Ascending aorta (tissue), 2 donors: ENCODE measurements at places on chromosomes 1 and 21.

GRCh38 chr1:40477678-40478053 is 576 bp downstream of the ZFP69 start:
- DNase-seq: no peak

DNA sequence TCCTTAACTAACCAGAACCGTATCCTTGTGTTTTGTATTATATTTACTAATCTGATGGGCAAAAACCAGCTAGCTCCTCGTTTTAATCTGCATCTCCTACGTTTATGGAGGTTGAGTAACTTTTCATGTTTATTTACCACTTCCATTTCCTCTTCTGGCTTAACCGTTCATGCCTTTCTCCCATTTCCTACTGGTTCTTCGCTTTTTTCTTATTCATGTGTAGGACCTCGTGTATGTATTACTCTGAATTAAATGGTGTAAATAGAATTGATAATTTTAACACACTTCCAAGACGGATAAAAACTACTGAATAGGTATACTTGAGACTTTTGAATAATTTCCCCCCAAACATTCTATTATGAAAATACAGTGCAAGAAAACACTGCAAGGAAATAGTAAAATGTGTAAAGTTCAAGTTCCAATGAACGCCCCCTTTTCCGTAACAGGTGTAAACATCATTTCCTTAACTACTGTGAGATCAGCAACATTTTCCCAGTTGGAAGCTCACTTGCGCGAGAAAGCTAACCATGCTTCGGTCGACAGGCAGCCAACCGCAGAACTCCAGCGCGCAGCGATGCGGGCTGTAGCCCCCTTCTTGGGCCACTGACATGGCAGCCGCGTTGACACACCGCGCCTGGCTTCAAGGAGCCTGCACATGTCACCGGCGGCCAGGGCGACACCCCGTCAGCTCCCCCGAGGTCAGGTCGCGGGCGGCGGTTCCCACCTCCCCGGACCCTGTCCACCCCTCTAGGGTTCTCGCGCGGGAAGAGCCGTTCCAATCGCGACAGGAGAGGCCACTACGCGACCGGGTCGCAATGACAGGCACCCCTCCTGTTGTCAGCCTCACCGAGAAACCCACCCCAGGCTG is 816 bp downstream of the EDEM3 start:
- DNase-seq: no peak

DNA sequence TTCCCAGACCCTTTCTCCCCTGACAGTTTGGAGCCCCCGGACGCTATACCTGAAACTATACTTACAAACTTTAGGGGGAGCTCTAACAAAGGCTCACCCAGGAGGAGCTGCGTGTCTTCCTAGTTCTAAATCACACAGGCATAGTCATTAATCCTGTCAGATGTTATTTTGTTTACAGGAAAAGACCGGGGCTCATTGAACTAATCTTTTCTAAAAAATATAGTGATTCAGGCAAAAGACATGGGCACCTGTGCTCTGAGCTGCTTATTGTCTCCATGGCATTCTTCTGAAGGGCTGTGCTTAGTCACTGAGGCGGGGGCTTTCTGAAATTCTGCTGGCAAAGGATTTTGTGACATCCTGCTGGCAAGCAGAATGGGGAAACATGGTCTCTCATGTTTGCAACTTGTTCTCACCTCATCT is 1577.0 kb downstream of the NCAM2 start:
- no peak for DNase-seq

DNA sequence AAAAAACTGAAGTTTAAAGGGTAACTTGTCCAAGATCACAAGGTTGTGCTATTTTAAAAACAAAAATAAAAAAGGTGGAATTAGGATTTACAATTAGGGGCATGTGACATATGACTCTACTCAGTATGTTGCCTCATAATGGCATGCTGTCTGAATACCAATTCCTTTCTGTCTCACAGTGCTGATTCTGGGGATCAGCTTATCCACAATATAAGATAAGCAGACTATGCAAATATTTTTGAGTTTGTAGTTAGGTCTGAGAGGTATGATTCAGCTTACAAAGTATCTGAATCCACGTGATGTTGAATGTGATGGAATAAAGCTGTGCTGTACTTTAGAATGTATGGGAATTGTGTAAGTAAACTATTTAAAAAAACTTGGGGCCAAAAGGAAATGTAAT is 216.6 kb downstream of the HHIPL2 start:
- DNase-seq: no peak

DNA sequence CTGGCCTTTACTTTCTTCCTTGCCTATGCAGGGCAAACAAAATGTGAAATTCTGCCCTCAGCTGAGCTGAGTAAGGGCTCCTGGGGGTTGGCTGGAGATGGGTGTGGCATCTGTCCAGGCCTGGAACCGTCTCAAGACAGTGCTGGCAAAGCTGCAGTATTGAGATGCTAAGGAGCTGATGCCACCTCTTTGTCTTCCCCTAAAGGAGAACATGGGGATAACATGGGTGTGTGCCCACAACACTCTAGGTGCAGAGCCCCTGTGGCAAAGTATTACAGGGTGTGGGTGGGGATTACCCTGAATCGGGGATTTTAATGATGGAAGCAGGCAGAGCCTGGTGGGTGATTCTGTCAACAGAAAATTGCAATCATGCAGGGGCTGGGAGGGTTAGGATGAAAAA is 2.5 kb upstream of the ST3GAL3 start:
- no peak for DNase-seq

GRCh38 chr1:53295295-53295694 is 32.6 kb downstream of the LRP8 start:
- no peak for DNase-seq

DNA sequence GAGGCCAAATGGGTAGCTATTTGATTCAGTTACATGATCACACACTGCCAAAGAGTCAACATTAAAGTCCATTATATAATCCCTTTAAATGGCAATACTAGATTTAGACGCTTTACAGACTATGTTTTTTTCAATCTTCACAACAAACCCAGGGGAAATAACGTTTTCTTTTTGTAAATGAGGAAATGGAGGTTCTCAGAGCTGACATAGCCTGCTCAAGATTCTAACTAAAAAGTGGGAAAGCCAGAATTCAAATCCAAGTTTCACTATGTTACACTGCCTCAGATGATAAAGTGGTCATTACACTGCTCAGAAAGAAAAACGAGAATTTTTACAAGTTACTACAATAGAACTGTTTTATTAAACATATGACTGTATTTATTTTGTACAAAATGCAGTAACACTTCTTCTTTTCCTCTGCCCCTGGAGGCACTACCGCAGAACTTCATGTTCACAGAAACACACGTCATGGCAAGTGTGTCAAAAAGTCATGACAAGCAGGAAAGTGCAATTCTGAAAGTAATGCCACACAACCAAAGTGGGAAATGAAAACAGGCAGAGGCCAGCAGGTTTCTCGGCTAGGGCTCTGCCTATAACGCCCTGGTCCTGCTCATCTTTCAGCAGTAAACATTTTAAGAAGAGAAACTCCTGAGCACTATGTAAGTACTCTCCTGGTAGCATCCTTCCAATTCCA is 19.0 kb downstream of the THEMIS2 start:
- no peak for DNase-seq

GRCh38 chr1:100359139-100359538 is 6.8 kb downstream of the CDC14A start:
- DNase-seq: no peak

DNA sequence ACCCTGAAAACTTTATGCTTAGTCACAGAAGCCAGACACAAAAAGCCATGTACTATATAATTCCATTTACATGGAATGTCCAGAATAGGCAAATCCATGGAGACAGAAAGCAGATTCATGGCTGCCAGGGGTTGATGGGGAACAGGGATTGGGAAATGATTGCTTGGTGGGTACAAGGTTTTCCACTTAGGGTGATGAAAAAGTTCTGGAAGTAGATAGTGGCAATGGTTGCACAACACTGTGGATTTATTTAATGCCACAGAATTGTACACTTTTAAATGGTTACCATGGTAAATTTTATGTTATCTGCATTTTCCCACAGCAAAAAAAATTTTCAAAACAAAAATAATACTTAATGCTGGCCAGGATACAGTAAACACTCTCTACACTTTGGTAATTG is 40.6 kb downstream of the ENAH start:
- DNase-seq: no peak

GRCh38 chr1:205048382-205048781 is 5.4 kb downstream of the CNTN2 start:
- no peak for DNase-seq

DNA sequence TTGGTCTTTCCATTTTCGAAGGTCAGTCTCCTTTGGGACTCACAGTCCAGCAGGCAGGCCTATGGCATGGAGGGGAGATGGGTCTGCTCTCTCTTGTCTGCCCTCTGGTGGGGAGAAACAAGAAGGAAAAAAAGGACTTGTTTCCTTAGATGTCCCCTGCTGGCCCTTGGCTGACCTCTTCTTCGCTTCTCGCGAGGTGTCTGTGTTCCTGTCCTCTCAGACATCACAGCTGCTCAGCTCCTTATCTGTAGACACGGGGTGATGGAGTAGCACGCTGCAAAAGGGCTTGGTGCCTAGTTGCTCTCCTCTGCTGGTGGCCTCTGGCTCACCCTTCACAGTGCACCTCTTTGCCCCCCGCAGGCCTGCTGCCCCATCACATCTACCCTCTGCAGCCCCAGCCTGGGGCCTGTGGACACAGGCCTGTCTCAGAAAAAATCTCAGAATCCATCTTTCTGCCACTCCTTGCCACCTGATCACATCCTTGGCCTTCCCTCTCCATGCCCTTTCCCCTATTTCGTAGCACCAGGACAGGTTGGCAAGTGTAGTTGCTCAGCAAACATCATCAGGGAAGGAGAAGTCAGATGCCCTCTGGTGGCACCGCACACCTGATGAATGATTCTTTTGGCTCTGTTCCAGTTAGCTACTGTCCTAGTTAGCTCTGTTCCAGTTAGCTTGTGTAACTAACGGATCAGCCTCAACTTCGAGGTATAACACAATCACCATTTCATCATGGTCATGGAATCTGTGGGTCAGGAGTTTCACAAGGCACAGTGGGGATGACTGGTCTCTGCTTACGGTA is 18.7 kb upstream of the AK2 start:
- DNase-seq: no peak
